Spleen (tissue), 13 donors: ENCODE measurements at places on chromosomes 3 and 15. TPM values are rescaled to one million over a fixed set of nuclear protein-coding genes. Genes with fewer than 3 reads are reported as not detected.
A peak's percentile ranks its signal among the peaks of the same experiment; 100 is the strongest.

DNA sequence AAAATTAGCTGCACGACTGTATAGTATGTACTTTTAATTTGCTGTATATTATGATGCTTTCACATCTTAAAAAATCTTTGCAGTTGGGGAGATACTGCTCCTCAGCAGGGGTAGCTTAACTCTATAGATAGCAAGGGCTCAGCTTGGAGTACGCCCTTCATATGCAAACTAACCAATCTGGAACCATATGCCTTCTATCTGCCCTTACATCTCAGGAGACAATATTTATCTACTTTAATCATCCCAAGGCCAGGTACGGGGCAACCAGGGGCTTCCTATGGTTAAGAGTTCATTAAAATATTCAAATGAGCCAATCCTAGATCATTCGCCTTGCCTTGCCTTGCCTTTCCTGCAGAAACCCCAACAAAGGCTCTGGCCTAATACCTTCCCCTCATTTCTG lies 204.1 kb upstream of the ZBTB20 start:
- no peaks in the 10 kb centered on the region for H3K27me3 ChIP-seq
- no peaks in the 10 kb centered on the region for H3K4me1 ChIP-seq
- no peak overlapping the region for H3K27ac ChIP-seq
- H3K36me3 ChIP-seq: no peaks in the 10 kb centered on the region
- no peak overlapping the region for H3K4me3 ChIP-seq

Gene LEKR1
- total RNA-seq: 3.0 TPM

DNA sequence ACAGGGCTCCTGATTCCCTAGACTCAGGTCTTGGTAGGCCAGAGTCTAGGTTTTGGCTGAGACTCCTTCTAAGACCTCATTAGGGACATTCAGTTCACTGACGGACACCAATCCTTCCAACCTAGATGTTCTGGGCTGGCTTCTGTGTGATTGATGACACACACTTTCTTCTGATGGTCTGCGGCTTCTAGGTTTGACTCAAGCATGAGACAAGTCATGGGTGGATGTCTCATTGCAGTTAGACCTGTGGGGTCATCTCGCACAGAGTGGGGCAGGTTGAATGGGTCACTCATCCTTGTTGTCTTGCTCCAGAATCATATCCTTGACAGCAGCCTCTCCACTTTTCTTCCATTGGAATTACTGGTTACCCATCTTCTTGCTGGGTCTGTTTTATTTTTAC lies 35.8 kb downstream of the ARNT2 start:
- peaks cover 8% of the 10 kb centered on the region for H3K4me1 ChIP-seq
- no peak for DNase-seq
- no peak overlapping the region for H3K4me3 ChIP-seq
- no peaks in the 10 kb centered on the region for H3K36me3 ChIP-seq
- H3K27me3 ChIP-seq: no peaks in the 10 kb centered on the region
- no peak overlapping the region for H3K27ac ChIP-seq

Gene ZPLD1
- total RNA-seq: not detected

DNA sequence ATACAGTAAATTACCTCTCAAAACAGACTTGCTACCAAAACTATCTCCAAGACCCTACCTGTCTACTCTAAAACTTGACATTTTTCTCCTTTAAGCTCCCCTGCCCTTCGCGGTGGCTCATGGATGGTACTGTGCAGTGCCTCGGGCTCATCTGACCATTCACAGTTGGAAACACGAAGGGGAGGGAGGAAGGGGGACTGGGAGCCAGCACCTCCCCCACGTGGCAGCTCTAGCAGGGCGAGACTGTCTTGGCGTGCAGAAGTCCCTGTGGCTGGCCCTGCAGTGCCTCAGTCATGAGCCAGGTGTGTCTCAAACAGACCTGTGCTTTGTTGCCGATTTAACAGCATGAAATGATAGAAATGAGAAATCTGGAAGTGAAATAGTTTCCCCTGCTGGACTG lies 372.0 kb downstream of the GABRG3 start:
- H3K36me3 ChIP-seq: no peaks in the 10 kb centered on the region
- no peaks in the 10 kb centered on the region for H3K4me1 ChIP-seq
- no peak for DNase-seq
- H3K4me3 ChIP-seq: no peak overlapping the region

DNA sequence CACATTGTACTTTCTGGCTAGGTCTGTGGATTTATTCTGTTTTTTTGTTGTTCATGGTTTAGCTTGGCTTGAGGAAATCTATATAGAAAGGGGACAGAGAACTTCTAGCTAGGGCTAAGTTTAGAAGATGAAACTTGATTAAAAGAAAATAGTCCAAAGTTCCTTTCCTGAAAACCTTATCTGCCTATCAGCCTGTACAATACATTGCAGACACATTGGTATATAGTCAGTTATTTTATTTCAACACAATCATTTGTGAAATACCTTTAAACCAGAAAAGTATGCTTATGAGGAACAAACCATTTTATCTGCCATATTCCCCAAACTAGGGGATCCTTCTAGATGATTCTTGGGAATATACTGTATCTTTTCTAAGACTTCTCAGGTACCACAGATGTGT lies 147.3 kb upstream of the CGNL1 start:
- H3K27me3 ChIP-seq: no peaks in the 10 kb centered on the region
- no peak overlapping the region for H3K4me3 ChIP-seq
- H3K27ac ChIP-seq: no peak overlapping the region

- H3K4me1 ChIP-seq: peaks cover 39% of the 10 kb centered on the region
- peak; percentile 93 for DNase-seq
- H3K27me3 ChIP-seq: no peaks in the 10 kb centered on the region
- H3K27ac ChIP-seq: peak overlapping the region; percentile 99
Measured at GRCh38 chr15:68817304-68818065, 3.2 kb downstream of the ANP32A start.

- no peak overlapping the region for H3K4me3 ChIP-seq
- no peaks in the 10 kb centered on the region for H3K27me3 ChIP-seq
- no peaks in the 10 kb centered on the region for H3K36me3 ChIP-seq
- H3K27ac ChIP-seq: no peak overlapping the region
- DNase-seq: no peak
Measured at GRCh38 chr3:177320765-177321247, 123.5 kb upstream of the TBL1XR1 start.

DNA sequence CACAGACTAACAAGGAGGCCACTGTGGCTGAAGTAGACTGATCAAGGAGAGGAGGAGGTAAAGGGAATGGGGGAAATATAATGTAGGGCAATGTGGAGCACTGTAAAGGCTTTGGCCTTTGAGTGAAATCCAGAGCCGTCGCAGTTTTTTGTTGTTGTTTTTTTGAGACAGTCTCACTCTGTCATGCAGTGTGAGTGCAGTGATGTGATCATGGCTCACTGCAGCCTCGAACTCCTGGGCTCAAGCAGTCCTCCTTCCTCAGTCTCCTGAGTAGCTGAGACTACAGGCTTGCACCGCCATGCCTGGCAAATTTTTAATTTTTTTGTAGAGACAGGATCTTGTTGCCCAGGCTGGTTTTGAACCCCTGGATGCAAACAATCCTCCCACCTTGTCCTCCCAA lies 32.2 kb downstream of the PPP4R2 start:
- DNase-seq: no peak
- no peak overlapping the region for H3K27ac ChIP-seq
- H3K36me3 ChIP-seq: no peaks in the 10 kb centered on the region
- no peaks in the 10 kb centered on the region for H3K27me3 ChIP-seq

DNA sequence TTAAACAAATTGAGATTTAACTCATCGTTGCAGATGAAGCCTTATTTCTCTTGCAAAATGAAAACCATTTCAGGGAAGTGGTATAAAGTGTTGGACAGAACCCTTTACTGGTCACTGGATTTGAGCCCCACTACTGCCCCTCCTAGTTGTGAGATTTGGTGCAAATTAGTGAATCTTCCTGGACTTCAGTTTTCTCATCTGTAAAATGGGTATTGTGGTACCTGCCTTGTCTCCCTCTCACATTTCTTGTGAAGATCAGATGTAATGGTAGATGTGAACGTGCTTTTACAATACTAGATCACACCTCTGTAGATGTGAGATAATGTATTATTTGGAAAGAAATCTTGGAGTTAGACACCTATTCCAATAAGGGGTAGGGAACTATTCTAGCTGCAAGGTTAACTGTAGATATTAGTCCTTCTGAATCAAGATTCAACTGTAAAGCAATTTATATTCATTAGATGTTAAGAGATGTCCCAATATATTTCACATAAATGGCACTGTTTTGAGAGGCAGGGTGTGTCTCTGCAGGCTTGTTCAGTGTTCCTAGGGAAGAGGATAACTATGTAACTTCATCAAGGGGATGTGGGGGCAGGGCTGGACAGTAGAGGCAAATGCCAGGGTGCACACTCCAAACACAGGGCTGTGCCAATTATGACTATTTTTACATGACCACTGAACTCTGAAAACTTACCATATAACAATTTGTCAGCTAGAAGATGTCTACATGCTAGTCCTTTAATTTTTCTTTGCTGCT lies 112.4 kb upstream of the PFN2 start:
- no peak for DNase-seq
- no peaks in the 10 kb centered on the region for H3K36me3 ChIP-seq
- no peak overlapping the region for H3K27ac ChIP-seq
- no peaks in the 10 kb centered on the region for H3K4me1 ChIP-seq
- no peaks in the 10 kb centered on the region for H3K27me3 ChIP-seq
- no peak overlapping the region for H3K4me3 ChIP-seq

DNA sequence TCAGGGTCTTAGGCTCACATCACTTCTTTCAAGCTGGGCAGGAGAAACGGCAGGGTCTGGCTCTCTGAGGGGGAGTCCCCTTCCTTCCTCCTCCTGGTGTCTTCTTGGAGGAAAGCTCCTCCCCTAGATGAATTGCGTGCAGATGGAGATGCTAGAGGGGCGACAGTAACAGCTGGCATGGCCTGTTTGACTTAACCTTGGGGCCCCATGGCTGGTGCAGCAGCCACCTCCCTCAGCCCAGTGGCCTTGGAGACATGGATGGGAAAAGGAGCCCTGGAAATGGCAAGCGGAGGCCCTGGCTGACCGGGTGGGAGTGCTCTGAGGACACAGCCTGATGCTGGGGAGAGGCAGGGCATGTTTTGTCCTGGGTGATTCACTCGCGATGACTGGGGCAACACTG lies 20.2 kb downstream of the PAK6 start:
- H3K27me3 ChIP-seq: peaks cover 4% of the 10 kb centered on the region
- H3K4me1 ChIP-seq: no peaks in the 10 kb centered on the region
- H3K4me3 ChIP-seq: no peak overlapping the region

DNA sequence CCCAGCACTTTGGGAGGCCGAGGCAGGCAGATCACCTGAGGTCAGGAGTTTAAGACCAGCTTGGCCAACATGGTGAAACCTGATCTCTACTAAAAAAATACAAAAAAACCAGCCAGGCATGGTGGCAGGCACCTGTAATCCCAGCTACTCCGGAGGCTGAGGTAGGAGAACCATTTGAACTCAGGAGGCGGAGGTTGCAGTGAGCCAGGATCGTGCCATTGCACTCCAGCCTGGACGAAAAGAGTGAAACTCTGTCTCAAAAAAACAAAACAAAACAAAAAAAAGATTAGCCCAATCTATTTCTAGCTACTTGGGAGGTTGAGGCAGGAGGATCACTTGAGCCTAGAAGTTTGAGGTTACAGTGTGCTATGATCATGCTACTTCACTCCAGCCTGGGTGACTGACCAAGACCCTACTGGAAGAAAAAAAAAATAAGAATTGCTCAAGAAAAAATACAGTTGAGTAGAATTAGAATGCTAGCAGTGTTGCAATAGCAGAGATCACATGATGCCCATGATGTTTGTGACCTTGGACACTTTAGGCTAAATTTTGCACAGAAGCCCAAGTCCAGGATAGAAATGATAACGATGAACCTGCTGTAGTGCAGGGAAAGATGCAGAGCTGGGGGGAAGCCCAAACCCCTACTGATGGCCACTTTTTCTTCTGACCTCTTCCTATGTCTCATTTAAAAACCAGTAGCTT lies 162.2 kb downstream of the LPP start:
- no peak for DNase-seq
- no peaks in the 10 kb centered on the region for H3K36me3 ChIP-seq
- H3K4me1 ChIP-seq: peaks cover 12% of the 10 kb centered on the region
- no peak overlapping the region for H3K27ac ChIP-seq
- H3K27me3 ChIP-seq: no peaks in the 10 kb centered on the region
- H3K4me3 ChIP-seq: no peak overlapping the region

- peaks cover 25% of the 10 kb centered on the region for H3K4me1 ChIP-seq
- H3K36me3 ChIP-seq: no peaks in the 10 kb centered on the region
- no peak for DNase-seq
- no peak overlapping the region for H3K4me3 ChIP-seq
- H3K27me3 ChIP-seq: no peaks in the 10 kb centered on the region
- H3K27ac ChIP-seq: peak overlapping the region; percentile 82
Measured at GRCh38 chr3:171967137-171967783, 72.1 kb upstream of the FNDC3B start.

DNA sequence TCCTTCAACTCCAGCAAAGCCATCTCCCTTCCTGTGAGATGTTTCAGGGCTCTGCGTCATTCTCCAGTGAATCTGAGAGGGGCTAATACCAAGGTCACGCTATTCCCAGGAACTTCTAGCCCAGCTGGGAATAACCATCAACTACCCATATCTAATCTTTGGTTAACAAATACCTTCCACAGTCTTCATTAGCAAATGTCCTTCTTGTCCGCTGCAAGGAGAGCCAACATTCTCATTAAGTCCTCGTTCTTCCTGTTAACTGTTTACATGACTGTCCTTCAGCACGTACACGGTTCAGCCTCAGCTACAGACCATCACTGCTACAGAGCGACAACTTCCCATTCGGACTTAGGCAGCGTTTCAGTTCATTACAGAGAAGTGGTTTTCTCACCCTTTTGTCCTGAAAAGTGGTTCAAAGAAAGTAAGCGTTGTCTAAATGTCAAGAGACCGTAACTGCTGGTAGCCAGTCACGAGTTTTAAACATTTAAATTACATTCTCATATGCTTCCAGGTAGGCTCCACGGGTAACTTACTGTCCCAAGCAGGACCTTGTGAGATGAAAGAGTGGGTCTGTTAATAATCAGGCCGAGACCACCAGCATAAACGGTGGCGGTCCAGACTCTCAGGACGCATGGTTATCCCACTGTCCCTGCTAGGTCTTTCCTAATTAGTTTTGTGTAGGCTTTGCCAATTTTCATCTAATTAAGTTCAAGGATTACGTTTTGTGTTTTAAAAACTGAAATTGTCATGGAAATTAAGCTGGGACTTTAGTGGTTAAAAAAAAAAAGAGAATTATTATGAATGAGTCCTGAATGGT lies 63.8 kb downstream of the CHSY1 start:
- peaks cover 100% of the 10 kb centered on the region for H3K4me1 ChIP-seq
- H3K36me3 ChIP-seq: peaks cover 8% of the 10 kb centered on the region
- peak overlapping the region; percentile 4 for H3K4me3 ChIP-seq
- no peaks in the 10 kb centered on the region for H3K27me3 ChIP-seq

GRCh38 chr3:152235709-152236298 lies 32.9 kb upstream of the MBNL1 start:
- no peak for DNase-seq
- H3K4me1 ChIP-seq: peaks cover 21% of the 10 kb centered on the region
- no peak overlapping the region for H3K4me3 ChIP-seq
- no peaks in the 10 kb centered on the region for H3K36me3 ChIP-seq
- no peak overlapping the region for H3K27ac ChIP-seq

Gene SENP2
- total RNA-seq: 19.2 TPM

- no peaks in the 10 kb centered on the region for H3K27me3 ChIP-seq
- H3K4me1 ChIP-seq: no peaks in the 10 kb centered on the region
- no peak overlapping the region for H3K27ac ChIP-seq
- no peaks in the 10 kb centered on the region for H3K36me3 ChIP-seq
- DNase-seq: no peak
- H3K4me3 ChIP-seq: no peak overlapping the region
Measured at GRCh38 chr15:45946111-45946510, 311.3 kb downstream of the SQOR start.
